MM.1S (cell line): ENCODE measurements at places on chromosomes 6 and 20.

DNA sequence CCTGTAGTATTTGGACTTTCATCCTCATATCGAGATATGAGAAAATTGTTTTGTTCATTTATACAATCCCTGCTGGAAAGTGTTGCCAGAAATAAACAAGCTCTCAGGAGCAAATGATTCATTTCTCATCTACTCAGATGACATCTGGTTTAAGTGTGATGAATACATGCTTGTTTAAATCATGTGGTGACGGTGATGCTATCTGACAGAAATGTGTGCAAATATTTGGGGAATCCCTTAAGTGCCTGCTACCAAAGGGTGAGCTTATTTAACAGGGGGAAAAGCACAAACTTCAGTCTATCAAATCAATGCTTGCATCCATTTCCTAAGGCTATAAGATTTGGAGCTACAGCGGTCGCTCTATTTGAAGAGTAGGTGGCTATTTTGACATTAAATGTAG, 368.3 kb upstream of the SASH1 start:
- no peak for DNase-seq

- DNase-seq = no peak
Observed at GRCh38 chr20:63175038-63175895, 40.7 kb downstream of the YTHDF1 start.

DNA sequence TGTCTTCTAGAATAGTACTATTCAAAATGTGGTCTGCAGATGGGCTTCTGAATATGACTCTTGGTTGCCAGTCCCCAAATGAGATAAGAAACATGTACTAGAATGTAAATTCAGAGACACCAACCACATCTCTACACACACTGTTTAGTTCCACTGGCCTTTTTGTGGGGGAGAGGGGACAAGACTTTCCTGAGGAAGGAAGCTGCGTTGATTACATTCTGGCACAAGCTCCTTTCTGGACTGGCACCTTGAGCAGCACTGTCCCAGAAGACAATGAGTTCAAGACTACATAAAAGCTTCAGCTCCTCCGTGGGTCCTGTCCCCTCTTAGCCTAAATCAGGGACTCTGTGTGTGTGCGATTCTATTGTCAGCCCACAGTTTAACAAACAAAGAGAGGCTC, 6.9 kb upstream of the IYD start:
- no peak for DNase-seq

DNA sequence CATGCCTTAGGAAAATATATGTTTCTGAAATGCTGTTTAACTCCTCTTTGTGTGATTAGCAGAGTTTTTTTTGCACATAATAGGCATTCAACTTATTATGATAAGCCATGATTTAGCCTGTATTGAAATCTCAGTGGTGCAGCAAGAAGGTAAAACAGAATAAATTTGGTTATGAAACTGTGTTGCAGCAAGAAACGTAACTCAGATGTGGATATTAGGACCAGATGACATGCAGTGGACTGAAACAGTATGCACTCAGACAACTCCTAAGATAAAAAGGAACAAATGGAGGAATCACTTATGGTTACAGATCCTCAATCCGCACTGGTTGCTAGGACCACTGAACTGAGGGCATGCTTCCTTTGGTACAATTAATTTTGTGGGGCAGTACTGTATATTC, 254.2 kb upstream of the HSF2 start:
- no peak for DNase-seq

- no peak for DNase-seq
Observed at GRCh38 chr6:37435816-37436215, 2.8 kb downstream of the CMTR1 start.
